AML-193 (cell line): ENCODE measurements at places on chromosomes 16 and 17.

- no peak for DNase-seq
Measured at GRCh38 chr16:66109677-66110076, 256.8 kb upstream of the CDH5 start.

DNA sequence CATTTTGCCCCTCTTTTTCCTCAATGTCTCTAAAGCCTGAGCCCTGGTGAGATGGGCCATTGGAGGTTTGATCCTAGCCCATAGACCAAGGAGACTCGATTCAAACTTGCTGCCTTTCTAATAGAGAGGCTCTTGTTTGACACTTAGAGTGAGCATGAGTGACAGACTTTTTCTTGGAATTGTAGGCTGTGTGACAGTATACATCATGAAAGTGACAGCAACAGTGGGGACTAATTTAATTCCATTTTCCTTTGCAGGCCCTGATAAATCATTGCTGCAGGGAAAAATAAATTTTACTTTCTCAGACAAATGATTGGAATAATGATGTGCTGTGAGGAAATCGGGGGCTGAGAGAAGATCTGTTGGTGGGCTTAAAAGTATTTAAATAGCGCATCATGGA is 169.0 kb upstream of the NOL11 start:
- DNase-seq = no peak

DNA sequence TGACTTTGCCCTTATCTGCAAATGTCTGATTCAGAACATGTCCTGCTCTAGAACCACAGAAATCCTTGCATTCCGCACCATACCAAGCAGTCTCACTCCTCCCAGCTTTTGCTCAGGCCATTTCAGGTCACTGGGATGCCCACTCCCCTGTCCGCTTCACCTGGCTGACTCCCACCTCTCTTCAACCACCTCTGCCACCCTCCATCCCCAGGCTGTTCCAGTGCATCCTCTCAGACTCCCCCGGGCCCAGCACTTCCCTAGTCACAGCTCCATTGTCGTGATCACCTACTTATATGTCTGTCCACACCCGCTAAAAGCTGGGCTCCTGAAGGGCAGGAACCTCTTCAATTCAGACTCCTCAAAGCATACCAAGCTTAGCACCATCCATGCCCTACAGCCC is 58.4 kb upstream of the CDH5 start:
- DNase-seq = no peak

DNA sequence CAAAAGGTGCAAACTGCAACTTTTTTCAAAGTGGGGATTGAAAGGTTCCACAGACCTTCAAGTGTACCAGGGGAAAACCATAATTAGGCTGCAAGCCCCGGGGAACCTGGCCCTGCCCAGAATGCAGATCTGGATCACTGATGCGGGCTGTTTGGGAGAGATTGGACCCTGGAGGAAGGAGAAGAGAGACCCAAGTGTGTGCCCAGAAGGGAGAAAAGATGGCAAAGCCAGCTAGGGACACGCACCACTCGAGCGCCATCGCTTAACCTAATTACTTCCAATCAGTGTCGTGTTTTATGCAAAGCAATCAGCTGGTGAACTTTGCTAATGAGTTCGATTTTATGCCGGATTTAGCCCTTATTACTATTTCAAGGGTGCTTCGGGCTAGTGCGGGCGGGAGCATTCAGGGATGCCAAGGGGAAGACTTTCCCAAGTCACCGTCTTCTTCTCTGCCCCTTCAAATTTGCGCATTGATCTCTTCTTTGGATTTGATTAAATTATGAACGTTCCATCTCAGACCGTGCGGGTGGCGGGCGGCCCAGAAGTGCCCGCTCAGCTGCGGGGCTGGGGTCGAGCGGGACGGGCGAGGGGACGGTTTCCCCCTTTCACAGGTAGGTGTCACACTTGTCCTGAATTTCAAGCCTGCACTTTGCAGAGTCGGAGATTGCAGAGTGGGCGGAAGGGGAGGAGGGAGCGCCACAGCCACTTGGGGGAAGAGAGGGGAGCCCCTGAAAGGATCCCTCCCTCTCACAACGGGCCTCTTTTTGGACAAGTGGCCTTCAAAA is 4.0 kb downstream of the IRX5 start:
- DNase-seq = no peak

- DNase-seq = no peak
Measured at GRCh38 chr16:55367866-55368603, 44.0 kb downstream of the IRX6 start.

- no peak for DNase-seq
Measured at GRCh38 chr17:48052956-48053757, 5.0 kb downstream of the NFE2L1 start.

DNA sequence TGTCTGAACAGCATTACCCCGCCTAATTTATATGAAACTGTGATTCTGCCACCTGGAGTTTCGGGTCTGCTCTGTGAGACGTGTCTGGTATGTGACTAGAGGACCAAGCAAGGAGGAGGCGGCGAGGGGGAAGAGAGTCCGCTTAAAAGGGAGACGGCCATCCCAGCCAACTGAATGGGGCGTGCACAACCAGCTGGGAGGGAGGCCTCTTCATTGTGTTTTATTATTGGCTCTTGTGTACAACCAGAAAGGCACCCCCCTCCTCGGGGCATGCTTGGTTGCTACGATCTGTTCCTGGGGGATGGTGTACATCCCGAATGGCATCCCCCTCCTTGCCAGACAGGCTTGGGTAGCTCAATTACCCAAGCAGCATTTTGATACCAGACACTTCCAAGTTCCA is 384.5 kb upstream of the SALL1 start:
- no peak for DNase-seq

GRCh38 chr16:59654455-59654854 is 920.3 kb upstream of the GOT2 start:
- no peak for DNase-seq

DNA sequence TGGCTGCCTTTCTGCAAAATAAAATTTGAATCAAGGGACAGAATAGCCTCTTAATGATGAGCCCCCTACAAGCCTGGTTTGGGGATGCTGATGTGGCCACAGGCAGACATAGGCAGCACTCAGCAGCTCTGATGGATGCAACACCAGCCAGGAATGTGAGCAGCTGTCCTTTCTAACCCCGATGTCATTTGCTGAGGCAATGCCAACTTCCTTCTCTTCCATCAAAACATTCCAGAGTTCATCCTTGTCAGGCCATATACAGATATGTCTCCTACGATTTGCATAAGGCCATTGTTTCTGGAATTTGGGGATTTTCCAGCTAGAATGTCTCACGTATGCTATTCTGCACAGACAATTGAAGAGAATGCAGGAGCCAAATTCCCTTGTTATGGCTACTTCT is 52.1 kb upstream of the MYOCD start:
- DNase-seq = no peak

DNA sequence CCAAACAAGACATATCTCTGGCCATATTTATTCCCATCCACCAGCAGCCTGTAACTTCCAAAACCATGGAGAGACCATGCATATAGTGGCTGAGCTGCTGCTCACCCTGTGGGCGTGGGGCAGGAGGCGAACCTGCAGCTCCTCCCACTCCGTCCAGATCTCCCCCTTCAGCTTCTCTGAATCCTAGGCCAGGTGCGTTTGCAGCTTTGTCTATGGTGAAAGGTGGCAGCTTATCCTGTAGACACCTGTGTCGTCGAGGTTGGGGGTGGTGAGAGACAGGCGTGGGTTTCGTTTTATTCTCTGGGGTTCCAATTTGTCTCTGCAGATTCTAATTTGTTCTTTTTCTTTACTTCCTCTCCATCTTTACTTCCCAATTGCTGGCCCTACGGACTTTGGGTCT is 9.7 kb upstream of the ANKS4B start:
- DNase-seq = no peak

DNA sequence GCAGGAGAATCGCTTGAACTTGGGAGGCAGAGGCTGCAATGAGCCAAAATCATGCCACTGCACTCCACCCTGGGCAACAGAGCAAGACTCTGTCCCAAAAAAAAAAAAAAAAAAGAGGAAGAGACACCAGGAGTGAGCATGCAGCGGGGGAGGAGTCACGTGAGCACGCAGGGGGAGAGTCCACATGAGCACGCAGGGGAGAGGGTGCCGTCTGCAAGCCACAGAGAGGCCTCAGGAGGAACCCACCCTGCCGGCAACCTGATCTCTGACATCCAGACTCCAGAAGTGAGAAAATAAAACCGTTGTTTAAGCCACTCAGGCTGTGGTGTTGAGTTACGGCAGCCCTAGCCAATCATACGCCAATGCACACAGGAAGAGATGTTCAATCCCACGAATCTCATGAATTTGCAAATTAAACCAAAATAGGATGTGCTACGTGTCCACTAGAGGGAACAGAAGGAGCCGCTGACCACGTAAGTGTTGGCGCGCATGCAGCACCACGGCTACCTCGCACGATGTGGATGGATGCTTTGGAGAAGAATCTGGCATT is 42.2 kb downstream of the CCDC57 start:
- no peak for DNase-seq

DNA sequence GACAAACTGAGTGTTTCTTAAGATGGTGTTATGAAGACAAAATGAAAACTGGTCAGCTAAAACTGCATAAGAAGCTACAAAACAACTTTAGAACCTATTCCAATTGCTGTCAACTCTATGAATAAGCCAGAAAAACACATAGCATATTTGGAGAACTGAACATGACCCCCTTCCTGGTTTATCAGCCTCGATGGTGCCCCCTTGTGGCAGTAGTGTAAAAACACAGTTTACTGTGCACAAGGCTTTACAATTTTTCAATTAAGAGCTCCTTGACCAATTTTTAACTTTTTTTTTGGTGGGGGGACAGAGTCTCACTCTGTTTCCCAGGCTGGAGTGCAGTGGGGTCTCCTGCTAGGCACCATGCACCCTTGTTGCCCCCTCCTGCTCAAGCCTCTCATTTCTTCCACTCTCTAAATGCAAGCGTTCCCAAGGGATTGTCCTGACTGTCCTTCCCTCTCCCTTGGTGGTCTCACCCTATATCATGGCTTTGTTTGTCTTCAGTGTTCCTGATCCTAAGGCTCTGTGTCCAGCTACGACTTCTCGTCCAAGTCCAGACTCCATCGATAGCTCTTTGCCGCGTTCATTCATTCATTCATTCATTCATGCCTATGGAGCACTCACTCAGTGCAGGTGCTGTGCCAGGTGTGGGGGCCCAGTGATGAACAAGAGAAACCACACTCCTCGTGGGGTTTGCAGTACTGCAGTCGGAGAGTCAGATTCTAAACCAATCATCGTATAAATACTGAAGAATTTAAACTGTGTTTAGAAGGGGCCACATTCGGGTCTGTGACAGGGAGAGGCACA is 7.5 kb downstream of the EIF1 start:
- DNase-seq = peak; percentile 93

- no peak for DNase-seq
Measured at GRCh38 chr17:4877089-4877488, 22.2 kb upstream of the C17orf107 start.

DNA sequence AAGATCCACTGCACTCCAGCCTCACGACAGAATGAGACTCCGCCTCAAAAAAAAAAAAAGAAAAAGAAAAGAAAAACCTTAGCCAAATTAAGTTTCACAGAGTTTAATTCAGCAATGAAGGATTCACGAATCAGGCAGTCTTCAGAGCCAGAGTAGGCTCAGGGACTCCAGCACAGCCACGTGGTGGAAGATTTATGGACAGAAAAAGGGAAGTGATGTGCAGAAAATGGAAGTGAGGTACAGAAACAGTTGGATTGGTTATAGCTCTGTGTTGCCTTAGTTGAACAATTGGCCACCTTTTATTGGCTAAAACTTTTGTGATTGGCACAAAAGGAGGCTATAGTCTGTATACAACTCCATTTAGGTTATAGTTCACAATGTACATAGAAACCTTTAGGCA is 256.6 kb downstream of the HS3ST3B1 start:
- DNase-seq = peak; percentile 0

GRCh38 chr16:1175566-1176279 is 22.8 kb downstream of the CACNA1H start:
- DNase-seq = no peak
